Right forelimb (tissue), 1 donor: ENCODE measurements at places on chromosomes 4 and X.

GRCh38 chr4:166314902-166315301 is 441.9 kb downstream of the TLL1 start:
- no peak for DNase-seq

DNA sequence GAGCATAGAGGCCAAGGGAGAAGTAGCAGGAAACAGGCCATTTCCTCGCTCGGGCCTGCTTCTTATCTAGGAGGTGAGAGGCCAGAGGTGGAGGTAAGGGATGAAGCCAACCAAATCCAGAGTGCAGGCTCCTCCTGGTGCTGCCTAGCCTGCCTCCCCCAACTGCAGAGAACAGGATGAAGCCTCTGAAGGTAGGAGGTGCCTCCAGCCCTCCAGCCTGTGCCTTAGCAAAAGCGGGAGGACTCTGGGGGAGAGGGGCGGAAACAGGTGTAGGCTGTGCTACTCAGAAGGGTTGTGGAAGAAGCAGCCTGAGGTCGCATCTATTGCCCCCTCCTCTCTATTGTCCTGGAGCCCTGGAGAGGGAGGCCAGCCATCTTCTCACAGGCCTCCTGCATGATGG is 2.9 kb upstream of the MTM1 start:
- DNase-seq, result no peak

GRCh38 chr4:165986956-165987698 is 114.1 kb downstream of the TLL1 start:
- DNase-seq, result no peak

- no peak for DNase-seq
Observed at GRCh38 chr4:103144926-103145325, 45.3 kb upstream of the BDH2 start.

GRCh38 chrX:135112096-135112729 is 8.1 kb downstream of the ETDB start:
- DNase-seq, result no peak

GRCh38 chr4:72569719-72570235 is 756 bp upstream of the ADAMTS3 start:
- DNase-seq, result peak; percentile 48

- DNase-seq, result no peak
Observed at GRCh38 chr4:73193155-73193554, 65.4 kb downstream of the ANKRD17 start.

DNA sequence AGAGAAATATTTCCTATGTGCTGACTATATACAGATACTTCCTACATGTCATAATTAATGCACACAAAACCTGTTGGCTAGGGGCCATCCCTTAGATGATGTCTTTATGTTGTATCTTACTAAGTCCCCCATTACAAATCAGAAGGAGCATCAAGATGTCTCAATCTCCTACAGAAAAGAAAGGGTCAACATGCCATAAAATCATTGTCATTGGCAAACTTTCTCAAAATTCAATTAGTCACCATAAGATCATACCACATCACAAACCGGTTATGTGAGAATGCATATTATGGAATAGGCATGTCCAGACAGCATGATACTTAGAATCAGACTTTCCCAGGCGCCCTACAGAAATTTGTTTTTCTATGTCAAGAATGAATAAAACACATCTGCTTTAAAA is 175.2 kb upstream of the TET2 start:
- DNase-seq, result no peak

DNA sequence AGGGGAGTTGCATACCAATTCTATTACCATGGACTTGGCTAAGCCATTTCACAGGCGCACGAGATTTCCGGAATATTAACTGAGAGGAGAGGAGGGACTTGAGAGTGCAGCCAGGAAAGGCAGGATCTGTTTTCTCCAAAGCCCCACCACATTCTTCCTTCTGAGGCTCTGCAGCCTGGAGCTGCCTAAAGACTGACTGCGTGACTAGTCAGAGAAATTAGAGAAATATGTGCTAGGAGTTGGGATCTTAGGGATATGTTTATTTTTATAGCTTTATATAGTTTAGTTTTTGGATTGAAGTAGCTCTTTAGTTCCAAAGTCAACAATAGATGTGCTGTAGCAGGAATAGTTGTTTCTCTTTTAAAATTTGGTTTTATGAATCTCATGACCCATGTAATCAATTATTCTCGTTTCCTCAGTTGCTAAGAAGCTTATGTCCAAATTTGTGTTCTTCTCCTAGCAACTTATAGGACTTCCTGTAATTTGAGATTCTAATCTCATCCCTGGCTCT is 300.1 kb upstream of the DDX53 start:
- DNase-seq, result peak; percentile 51

DNA sequence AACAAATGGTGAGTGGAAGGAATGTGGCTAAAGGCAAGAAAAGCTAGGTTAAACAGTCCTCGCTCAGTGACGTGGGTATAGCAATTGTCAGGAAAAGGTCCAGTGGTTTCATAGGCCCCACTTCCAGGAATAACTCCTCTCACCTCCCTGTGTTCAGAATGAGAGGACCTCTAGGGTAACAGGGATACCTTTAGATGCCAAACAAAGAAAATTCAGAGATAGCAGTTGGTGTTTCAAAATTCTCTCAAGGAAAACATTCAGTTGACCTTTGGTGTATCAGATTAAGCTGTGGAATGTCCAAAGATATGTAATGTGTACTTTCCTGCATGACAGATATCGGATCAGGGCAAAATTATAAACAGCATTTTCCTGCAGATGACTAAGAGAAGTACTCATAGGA is 155.9 kb downstream of the ARHGAP6 start:
- DNase-seq, result no peak

DNA sequence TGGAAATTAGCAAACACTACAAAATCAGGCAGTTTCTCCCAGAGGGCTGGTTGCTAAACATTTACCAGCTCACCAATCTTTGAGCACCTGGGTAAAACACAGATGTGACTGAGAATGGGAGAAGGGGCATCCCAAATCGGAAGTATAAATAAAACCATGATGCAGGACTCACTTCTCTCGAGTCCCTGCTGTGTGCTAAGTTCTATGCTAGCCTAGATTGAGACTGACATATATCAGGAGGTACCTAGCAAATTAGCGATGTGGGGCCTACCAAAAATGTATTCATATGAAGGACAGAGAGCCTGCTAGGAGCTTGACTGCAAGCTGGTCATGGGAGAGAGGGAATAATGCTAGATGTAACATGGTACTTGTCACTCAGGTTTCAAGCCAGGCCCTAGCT is 171.9 kb upstream of the PGRMC2 start:
- no peak for DNase-seq

DNA sequence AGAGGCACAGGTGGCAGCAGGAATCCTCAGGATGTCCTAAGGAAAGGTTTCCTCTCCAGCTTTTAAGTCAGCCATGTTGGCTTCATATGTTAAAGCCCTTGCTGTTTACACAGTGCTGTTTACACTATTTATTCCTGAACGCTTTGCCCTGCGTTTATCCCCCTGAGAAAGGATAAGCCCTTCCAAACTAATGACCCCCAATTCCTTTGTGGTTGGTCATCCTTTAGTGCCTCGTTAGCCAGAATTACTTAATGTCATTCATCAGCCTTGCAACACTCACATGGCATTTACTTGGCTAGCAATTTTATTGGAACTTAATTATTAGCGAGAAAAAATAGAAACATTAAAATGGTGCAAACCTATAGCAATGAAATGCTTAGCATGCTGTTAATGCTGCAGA is 23.8 kb downstream of the VCX2 start:
- DNase-seq, result no peak

DNA sequence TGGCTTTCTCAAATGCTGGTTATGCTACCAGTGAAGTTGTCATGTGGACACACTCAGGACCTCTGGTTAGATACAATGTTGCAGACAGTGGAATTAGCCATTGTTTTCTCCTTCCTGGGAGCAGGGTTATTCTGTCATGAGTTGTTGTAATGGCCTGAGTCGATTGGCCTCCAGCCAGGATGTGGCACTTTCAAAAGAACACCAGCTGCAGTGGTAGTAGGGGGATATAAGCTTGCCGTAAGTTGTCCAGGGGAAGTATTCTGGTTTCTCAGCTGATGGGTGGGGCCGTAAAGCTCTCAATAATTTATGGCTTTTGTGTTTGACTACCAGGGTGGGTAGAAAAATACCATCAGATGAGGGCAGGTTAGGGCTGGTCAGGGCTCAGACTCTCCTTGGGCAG is 697.5 kb upstream of the GNPDA2 start:
- no peak for DNase-seq

DNA sequence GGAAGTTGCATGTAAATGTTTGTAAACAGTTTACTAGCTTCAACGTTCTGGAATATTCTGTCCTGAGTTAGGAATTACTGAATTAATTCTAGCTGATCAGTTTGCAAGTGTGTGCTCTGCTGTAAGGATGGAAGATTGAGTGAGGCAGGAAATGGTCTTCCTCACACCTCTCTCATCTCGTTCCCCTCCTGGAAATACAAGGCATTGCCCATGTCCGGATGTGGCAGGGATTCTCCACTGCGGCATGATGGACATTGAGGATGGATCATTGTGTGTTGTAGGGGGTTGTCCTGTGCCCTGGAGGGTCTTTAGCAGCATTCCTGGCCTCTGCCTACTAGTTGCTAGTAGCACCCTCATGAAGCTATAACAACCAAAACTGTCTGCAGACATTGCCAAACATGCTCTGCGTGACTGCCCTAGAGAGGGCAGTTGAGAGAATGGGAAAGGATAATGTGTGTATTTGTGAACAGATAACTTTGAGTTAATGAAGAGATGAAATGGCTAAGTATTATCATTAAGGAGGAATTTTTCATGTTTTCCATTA is 12.6 kb downstream of the CA5B start:
- DNase-seq, result no peak

DNA sequence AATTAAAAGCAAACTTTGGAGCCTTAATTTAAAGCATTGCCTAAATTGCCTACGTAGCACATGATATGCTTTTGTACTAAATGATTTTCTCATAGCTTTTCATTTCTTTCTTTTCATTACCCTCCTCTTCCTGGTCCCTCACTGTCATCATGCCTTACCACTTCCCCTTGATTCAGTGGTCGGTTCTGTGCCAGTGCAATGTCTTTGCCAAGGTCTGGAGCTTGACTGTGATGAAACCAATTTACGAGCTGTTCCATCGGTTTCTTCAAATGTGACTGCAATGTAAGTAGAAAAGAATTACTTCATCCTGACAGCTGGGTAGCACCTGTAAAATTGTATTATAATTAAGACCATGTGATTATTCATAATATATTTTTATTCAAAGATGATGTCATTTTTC is 72.5 kb downstream of the C4orf46 start:
- DNase-seq, result no peak

DNA sequence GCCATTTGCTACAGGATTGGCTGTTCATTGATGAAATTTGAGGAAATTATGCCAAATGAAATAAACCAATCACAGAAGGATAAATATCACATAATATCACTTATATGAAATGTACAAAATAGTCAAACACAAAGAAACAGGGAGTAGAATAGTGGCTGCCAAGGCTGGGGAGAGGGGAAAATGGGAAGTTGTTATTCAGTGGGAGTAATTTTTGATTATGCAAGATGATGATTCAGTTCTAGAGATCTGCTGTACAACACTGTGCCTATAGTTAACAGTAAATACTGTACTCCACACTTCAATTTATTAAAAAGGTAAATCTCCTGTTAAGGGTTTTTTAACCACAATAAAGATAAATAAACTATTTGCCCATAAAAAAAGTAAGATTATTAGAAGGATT is 101.1 kb downstream of the TMA16 start:
- no peak for DNase-seq

DNA sequence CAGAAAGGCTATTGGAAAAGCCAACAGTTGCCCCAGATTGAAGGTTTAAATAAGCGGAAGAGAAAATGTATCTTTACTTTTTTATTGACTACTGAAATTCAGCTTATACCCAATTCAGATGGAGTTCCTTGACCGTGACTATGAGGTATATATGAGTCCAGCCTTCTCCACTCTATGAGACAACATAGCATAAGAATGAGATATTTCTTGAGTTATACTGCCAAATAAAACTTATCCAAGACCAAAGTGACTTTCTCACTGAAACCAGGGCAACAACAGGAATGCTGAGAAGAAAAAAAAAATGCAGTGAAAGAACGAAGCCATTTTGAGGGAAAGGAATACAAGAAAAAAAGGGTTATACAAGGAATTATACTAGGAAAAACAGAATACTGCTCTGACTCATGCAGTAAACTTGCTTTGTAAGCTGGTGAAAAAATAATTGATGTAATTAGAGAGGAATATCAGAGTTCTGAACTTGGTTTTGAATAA is 16.3 kb upstream of the PDK3 start:
- DNase-seq, result no peak

GRCh38 chrX:30822068-30822681 is 66.9 kb downstream of the TAB3 start:
- no peak for DNase-seq

DNA sequence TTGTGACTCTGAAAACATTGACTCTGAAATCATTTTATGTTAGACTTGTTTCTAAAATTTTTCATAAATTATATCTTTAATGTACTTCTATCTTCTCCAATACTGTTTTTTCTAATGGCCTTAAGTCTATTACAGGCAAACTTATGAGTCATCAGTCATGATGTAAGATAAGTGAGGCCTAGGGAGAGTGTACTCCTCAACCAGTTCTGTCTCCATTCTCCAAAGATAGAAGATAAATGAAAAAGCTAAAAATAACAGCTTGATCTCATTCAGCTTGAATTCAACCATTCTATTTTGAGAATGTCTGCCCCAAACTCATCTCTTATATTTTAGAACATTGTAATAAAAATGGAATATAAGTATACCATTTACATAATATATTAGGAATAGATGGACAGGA is 34.5 kb downstream of the STBD1 start:
- DNase-seq, result no peak

DNA sequence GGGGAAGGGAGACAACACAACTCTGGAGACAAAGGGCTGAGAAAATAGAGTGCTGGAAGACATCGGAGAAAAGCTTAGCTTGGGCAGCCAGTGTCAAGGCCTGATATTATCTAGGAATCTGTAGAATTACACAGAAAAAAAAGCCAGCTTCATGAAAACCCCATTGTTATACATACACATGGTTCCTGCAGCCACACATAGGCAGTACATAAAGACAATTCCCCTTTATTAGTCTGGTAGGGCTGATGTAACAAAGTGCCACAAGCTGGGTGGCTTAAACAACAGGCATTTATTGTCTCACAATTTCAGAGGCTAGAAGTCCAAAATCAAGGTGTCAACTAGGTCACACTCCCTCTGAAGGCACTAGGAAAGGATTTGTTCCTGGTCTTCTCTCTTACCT is 503.5 kb downstream of the MID1IP1 start:
- DNase-seq, result no peak

DNA sequence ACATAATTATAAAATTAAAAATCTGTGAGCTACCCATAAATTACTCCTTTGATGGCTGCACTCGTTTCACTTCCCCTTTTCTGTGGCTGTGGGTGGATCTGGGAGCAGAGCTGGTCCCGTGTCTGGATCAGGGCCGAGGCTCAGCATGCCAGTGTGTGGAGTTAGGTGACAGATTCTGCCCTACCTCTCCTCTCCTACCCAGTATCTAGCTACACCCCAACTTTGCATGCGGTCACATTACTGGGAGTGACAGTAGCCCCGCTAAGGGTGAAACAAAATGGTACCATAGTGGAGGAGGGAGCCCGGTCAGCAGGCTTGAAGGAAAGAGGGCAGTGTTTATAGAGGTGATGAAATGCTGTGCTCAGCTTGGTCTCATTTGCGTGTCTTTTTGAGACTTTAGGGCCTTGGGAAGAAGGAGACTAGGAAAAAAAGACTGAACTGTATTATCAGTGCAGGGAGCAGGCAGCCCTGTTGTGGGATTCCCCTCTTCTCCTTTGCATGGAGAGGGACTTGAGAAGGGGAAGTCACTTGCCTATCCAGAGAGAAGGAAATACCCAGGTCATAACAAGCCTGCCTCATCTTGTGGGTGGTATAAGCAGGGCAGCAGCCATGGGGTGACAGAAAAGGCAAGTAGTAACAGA is 48.4 kb downstream of the ARHGAP10 start:
- DNase-seq, result no peak

GRCh38 chr4:112894951-112895350 is 154.5 kb upstream of the ANK2 start:
- no peak for DNase-seq
